Ecto neural progenitor cell (in vitro differentiated cells): ENCODE measurements at places on chromosomes 12 and 14.

GRCh38 chr14:50072395-50072794 is 44.0 kb downstream of the VCPKMT start:
- DNase-seq, result no peak

DNA sequence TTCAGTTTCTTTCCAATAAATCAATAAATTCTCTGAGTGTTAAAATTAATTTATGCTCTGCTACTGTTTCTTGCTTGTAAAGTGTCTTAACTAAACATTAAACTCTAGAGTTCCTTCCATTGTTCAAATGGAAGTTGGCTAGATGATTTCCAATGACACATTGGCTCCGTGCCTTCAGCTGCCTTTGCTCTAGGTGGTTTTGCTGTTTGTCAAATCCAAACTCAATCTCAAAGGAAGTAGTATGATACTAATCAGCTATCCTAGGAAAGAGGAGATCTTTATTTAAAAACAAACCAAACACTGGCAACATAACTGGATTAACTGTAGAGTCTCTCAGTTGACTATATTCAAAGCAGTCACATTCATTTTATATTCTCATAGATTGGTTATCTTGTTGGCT is 356.4 kb downstream of the FOXG1 start:
- DNase-seq, result no peak

DNA sequence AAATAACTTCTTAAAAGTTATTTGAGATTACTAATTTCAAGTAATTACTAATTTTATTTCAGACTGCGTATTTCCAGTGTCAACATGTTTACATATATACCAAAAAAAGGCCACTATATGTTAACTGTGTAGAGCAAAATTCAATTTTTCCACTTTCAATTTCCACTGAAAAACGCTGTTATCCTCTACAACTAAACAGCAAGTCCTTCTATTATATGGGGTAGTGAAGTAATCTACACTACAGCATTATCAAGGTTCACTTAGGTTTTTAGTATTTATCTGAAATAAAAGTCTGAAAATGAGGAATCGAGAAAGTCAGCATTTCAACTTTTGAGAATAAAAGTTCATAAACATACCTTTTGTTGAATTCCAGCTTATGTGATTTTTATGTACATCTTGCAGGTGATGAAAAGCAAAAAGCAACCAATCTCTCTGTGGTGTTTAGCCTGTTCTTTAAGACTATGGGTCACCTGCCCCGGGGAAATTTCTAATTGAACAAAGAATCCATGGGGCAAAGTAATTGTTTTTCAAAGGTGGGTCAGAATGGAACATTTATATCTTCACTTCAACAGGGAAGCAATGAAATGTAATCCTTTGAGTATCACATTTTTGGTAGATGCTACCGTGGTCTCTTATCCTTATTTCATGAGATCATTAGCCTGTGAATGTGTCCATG is 3.3 kb downstream of the BTG1 start:
- DNase-seq, result no peak

GRCh38 chr14:24335461-24336171 is 745 bp upstream of the ADCY4 start:
- no peak for DNase-seq

- DNase-seq, result no peak
Observed at GRCh38 chr12:5901416-5901815, 43.6 kb downstream of the ANO2 start.

GRCh38 chr12:126588586-126589249 is 1523.5 kb downstream of the AACS start:
- DNase-seq, result no peak
